ENCODE measurements at places on chromosomes 2 and 18.

- no peak for DNase-seq
Observed at GRCh38 chr2:20509770-20510490, 63.1 kb downstream of the RHOB start.

DNA sequence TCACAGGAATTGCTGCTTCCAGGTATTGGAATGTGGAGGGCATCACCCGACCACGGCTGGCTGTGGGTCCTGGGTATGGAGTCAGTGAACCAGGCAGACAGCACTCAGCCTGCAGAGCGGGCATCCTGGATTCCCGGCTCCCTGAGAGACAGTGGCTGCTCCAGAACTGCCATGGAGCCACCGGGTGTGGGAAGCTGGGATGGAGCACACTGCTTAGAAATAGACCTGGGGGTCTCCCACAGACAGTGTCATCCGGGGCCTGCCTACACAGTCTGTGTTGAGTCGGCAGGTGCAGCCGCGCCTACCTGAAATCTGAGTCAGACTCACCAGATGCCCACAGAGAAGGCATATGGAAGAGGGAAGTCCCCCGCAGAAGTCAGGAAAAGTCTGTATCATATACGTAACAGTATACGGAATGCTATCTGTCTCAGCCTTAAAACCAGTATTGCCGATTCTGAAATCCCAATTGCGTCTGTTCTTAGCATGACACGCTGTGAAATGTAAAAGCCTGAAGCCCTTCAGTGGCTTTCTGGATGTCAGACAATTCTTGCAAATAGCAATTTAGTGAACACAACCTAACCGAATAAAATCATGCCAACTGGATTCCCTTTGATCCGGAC lies 509.7 kb upstream of the MYT1L start:
- no peak for DNase-seq

DNA sequence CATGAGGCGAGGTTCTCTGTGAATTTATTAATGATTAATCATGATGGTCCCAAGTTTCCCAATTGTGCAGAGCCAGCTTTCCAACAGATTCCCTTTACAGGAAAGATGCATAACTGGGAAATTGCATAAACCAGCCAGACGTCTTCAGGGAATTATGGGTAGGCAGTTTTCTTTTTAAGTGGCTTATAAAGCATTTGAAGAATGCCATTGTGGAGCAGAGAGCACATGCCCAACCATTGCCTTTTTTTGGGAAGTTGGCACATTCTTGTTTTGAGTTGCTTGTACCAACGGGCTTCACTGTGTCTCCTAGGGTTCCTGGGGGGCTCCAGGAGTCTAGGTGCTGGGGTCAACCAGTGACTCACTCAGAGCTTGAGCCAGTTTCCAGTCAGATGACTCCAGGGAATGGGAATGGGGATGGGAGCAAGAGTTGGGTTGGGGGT lies 231.7 kb upstream of the FOSL2 start:
- DNase-seq: no peak

GRCh38 chr2:188976545-188977268 lies 2.5 kb downstream of the COL3A1 start:
- no peak for DNase-seq

DNA sequence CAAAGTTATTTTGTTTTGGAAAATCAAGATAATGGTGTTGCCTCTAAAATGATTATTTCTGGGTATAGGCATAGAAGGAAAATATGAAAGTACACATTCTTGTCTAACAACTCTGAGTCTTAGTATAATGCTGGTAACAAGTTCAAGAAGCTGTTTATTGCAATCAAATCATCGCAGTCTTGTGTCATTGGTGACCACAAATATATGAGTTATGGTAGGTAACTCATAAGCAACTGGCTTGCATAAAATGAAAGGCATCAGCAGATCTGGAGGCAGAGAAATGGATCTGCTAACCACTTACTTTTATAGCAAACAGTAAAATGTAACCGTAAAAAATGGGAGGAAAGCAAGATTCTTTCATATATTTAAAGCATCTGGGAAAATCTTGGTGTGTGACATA lies 156.2 kb upstream of the TCF4 start:
- DNase-seq: no peak

DNA sequence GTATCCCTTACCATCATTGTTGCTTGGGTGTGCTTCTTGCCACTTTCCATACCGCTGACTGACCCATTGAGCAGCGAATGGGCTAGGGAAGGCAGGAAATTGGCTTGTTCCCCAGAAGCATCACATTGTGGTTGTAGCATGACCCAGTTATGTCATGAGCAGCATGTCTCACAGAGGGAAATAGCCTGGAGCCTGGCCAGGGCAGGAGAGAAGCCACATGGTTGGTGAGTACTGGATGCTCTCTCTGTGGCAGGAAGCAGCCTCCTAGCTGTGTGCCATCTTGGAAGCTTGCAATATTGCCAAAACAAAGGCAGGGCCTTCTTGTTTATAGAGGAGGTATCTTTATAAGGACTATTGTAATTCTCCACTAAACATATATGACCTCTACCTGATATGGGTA lies 482.6 kb downstream of the PIK3C3 start:
- no peak for DNase-seq

DNA sequence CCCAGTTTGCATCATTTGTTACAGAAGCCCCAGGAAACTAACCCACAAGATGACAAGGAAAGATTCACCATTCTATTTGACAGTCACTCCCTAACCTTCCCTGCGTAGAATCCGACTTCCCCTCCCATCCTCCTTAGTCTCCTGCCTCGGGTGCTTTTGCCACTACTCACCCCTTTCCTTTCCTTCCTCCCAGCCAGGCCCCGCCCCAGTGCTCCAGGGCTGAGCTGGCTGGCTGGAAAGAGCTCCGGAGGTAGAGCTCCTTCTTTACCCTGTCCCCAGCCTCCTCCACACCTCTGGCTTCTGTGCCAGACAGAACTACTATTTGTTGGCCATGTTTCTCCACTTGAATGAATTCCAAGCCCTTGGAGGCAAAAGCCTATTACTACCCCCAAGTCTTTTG lies 317.6 kb upstream of the NCKAP5 start:
- DNase-seq: no peak

GRCh38 chr2:218834685-218835084 lies 3.1 kb upstream of the PRKAG3 start:
- no peak for DNase-seq

- no peak for DNase-seq
Observed at GRCh38 chr18:76995896-76996295, 136.7 kb downstream of the MBP start.

DNA sequence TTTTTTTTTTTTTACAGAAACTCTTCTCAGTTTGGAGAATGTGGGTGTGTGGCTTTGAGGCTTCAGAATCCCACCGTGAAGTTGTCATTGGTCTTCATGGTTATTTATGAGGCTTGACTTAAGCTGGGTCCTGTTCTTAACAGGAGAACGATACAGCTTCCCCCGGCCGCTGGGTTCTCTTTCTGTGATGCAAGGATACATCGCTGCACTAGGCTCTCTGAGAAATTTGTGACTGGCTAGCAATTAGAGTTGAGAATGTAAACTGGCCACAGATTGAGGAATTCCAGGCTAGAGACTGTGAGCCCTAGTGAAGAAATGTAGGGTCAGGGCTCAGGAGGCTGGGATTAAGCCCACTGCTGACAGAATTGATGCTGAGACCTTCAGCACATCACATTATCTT lies 29.8 kb downstream of the MGAT5 start:
- no peak for DNase-seq

DNA sequence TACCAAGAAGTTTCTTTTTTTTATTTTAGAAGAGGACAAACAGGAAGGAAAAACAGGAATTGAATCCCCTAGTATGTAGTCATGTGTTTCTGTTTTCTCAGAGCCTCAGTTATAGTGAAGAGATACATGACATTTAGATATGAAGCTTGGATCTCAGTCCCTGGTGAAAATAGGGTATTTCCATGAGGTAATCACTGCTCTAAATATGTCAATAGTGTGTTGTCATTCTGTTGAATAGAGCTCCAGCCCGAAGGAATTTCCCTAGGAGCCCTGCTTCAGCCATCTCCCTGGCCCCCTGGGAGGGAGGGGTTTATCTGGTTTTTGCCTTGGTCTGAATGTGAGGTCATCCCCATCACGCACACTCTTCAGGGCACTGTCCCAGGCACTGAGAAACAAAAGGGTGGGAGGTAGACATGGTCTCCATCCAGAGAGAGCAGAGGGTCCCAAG lies 47.1 kb upstream of the REL start:
- DNase-seq: no peak

DNA sequence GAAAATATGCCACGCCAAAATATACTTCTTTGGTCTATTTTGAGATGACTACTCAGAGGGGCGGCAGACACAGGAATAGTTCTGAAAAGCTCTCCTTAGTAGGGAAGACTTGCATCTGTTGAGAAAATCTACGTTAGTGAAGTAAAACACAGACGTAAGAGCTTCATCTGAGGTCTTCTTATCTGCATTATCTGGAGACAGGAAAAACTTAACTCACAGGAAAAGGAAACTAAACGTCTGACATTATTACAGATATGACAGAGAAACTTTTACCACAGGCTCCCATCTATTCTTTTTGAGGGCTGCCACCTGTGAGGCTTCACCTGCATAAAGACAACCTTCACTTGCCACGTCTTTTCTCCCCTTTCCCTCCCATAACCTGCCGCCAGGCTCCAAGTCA lies 1295.7 kb downstream of the LRP1B start:
- DNase-seq: no peak

GRCh38 chr2:155748131-155748530 lies 584.4 kb downstream of the NR4A2 start:
- no peak for DNase-seq

DNA sequence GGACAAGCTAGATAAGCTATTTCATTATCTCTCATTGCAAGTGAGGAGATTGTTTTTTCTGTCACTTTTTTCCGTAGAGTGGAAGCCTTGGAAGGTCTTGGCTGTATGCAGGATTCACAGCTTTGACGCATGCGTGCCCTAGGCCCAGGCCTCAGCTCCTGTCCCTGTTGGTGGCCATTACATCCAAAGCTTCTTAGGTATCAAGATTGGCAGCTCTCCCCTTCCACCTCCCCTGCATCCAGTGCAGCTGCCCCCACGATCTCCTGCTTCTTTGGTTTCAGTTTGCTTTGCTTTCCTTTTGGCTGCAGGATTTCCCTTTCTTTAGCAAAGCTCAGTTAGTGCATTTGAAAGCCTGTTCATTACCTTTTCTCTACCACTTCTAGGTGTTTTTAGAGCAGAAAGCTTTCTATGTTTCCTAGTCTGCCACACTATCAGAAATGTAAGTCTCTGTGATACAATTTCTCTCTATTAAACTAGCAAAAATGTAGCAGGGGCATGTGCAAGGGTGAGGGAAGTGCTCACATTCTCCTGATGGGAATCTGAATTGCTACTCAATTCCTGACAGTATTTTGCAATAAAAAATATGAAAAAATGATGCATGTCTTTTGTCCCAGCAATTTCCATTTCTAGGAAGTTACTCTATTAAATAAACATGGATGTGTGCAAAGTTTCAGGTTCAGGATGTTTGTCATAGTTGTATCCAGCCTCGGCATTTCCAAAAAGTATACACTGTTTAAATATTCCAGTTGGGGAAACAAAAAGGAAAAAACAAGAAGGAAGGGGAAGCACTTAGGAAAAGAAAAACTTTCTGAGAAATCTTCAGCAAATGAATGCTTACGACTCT lies 91.2 kb downstream of the LIPG start:
- no peak for DNase-seq

DNA sequence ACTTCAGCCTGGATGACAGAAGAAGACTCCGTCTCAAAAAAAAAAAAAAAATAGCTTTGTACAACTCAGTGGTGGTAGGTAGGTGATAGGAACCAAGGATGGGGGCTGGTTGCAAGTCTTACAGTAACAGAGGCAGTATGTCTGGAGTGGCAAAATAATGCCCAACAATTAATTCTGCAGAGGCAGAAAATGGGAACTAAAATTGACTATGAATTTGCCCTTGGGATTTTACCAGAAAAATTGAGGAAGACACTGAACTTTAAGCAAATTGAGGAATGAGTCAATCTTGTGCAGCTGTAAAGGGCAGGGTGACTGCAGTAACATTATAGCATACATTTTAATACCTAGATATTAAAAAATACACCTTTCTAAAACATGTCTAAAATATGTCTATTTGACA lies 292.1 kb upstream of the FBXO11 start:
- DNase-seq: no peak

DNA sequence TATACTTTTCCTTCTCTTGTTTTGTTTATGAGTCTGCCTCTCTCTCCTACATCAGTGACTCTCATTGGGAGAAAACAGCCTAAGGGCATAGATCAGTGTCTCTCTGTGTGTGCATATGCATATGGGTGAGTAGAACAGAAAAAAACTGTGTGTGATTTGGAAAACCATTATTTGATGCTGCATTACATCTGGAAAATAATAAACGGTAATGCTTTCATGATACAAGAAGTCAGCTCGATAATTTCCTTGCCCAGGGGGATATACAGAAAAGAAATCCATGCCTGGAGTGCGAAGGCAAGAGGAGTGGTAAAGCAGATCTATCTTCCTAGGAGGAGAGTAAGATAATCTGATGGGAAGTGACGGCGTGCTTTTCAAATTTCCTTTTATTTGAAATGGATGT lies 221.5 kb upstream of the LYPD1 start:
- DNase-seq: no peak

- DNase-seq: no peak
Observed at GRCh38 chr18:74631623-74632350, 34.1 kb downstream of the ZNF407 start.

GRCh38 chr18:74171910-74172606 lies 23.7 kb downstream of the TIMM21 start:
- no peak for DNase-seq

DNA sequence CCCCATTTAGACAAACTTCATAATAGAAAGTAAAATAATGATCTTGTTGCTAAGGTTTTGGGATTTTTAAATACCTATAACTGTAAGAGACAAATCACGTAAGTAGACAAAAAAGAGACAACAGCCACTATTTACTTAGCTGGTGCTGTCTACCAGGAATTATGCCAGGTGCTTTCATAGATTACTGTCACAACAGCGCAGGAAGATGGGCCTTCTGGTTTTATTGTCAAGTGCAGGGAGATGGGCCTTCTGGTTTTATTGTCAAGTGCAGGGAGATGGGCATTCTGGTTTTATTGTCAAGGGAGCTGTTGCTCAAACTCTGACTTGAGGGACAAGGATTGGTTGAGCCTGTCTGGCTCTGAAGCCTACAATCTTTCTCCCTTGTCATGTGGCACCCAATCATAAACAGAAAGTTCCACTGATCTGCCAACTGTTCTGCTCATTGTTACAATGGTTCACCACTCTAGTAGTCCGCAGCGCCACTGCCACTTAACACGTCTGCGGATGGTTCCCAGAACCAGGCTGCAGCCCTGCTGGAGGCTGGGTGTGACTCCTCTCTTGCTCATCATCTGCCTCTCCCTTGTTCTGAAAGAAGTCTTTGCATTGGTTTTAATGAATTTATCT lies 95.0 kb downstream of the RNF144A start:
- no peak for DNase-seq

- no peak for DNase-seq
Observed at GRCh38 chr18:79756143-79756500, 41.6 kb upstream of the KCNG2 start.

DNA sequence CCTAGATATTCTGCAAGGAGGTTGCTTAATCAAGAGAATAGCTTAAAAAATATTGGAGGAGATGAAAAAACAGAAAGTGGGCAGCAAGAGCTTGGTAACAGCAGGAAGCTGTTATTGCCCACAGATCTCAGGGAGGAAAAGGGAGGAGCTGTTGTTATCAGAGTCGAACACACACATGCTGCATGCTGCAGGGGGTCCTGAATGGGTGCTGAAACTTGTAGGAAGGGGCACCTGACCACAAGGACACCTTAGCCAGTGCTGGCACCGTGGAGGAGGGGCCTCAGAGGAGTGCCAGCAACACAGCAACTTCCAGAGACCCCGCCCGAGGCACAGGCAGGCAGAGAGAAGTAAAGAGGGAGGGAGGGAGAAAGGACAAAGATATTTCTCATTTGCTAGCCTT lies 332.9 kb downstream of the SOCS6 start:
- no peak for DNase-seq

GRCh38 chr2:110858993-110859701 lies 126.8 kb downstream of the ACOXL start:
- DNase-seq: no peak
